ENCODE measurements at places on chromosomes 3 and 15.
A peak's percentile ranks its signal among the peaks of the same experiment; 100 is the strongest.

GRCh38 chr15:64895285-64896065 is 16.2 kb upstream of the ANKDD1A start:
- peak; percentile 68 for DNase-seq
- no peaks in the 10 kb centered on the region for H3K27me3 ChIP-seq
- peak overlapping the region; percentile 64 for H3K4me3 ChIP-seq
- peak overlapping the region; percentile 42 for H3K27ac ChIP-seq
- H3K36me3 ChIP-seq, result no peaks in the 10 kb centered on the region
- peaks cover 44% of the 10 kb centered on the region for H3K4me1 ChIP-seq

DNA sequence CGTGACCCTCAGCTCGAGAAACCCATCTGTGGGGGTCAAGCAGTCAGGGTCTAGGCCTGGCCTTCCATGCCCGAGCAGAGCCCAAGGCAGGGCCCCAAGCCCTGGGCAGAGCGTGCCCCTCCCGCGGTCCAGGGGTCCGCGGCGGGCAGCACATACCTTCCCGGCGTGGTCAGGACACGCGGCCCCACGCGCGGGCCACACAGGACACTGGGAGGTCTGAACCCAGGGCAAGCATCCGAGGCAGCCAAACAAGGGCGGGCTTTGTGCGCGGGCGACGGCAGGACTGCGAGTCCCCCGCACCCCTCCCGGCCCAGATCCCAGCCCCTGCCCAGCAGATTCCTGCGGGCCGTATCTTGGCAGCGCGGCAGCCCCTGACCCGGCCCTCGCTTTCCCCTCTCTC is 61.6 kb upstream of the ACAN start:
- no peak overlapping the region for H3K4me3 ChIP-seq
- no peak overlapping the region for H3K27ac ChIP-seq
- no peaks in the 10 kb centered on the region for H3K36me3 ChIP-seq
- no peak for DNase-seq
- H3K27me3 ChIP-seq, result peaks cover 62% of the 10 kb centered on the region
- peaks cover 13% of the 10 kb centered on the region for H3K4me1 ChIP-seq

DNA sequence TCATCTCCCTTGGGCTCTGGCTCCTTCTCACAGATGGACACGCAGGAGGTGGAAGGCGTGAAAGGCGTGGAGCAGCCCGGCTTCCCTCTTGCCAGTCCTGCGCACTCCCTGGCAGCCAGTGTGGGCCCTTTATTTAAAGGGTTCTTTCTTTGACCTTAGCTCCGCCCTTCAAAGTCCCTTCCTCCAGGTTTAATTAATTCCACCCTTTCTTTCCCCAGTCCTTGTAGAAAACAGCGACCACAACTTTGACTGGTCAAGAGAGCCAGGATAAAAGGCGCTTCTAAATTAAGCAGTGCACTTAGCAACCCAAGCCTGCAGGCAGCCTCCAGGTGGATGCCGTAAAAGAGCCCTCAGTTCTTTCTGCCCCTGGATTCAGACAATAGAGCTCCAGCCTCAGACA is at the start of gene HDC:
Gene HDC, minus strand, starts transcription at position 107 of the 400 bp plus-strand sequence. Its CDS starts 103 bp downstream, at position 4.
- H3K27me3 ChIP-seq, result peaks cover 28% of the 10 kb centered on the region
- H3K36me3 ChIP-seq, result no peaks in the 10 kb centered on the region
- no peak within 1 kb of the TSS for H3K4me3 ChIP-seq
- no peak within 1 kb of the TSS for H3K27ac ChIP-seq
- DNase-seq, result no peak
- no peaks in the 10 kb centered on the region for H3K4me1 ChIP-seq

DNA sequence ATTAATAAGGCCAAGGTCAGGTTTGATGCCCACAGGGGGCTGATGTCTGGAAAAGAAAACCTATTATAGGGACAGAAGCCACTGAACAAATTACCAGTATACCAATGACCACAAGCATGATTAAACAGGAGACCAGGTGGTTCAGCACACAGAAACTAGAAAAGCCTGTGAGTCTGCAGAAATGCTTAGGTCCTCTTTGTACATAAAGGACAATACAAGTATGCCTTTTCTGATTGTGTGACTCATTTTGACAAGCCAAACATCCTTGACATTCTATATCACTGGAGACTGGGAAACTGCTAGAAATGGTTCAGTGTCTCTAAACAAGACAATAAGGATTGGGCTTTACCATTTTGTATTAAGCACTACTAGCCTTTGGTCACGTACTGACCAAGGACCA is 113.2 kb upstream of the MYO5C start:
- no peaks in the 10 kb centered on the region for H3K4me1 ChIP-seq
- no peaks in the 10 kb centered on the region for H3K36me3 ChIP-seq
- H3K27me3 ChIP-seq, result no peaks in the 10 kb centered on the region
- no peak overlapping the region for H3K4me3 ChIP-seq
- no peak for DNase-seq
